HS-27A (cell line): ENCODE measurements at places on chromosomes 7 and 10.
A peak's percentile ranks its signal among the peaks of the same experiment; 100 is the strongest.

- DNase-seq, result no peak
Measured at GRCh38 chr7:22128528-22128920, 182.8 kb upstream of the CDCA7L start.

GRCh38 chr7:130476297-130477150, 15.4 kb upstream of the MEST start:
- DNase-seq, result no peak

- DNase-seq, result no peak
Measured at GRCh38 chr7:47738563-47739166, 156.8 kb upstream of the TNS3 start.

DNA sequence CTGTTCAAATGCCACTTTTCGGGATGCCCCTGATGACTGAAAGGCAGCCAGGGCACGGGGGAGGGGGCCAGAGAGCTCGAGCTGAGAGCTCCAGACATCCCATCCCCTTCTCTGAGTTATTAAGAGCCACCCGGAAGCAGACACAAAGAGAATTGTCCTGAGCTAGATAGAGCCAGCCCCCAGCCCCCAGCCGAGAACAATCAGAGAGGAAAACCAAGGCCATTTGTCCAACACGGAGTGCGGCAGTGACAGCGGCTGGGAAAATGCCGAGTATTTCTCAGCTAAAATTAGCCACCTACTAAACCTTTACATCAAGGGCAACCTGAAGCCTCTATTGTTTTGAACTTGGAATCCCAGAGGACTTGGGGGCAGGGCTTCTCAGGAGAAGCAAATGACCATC, 51.0 kb downstream of the UNC5B start:
- DNase-seq, result no peak

DNA sequence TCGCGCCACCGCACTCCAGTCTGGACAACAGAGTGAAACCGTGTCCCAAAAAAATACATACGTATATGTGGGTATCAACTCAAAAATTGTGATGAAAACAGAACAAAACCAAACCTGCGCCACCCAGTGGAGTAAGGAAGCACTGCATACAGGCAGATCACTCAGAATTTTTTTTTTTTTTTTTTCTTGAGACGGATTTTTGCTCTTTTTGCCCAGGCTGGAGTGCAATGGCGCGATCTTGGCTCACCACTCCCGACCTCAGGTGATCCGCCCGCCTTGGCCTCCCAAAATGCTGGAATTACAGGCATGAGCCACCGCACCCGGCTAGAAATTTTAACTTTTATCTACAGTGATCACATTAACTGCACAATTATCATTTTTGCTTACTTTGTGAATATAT, 9.1 kb upstream of the TMEM236 start:
- peak; percentile 5 for DNase-seq

DNA sequence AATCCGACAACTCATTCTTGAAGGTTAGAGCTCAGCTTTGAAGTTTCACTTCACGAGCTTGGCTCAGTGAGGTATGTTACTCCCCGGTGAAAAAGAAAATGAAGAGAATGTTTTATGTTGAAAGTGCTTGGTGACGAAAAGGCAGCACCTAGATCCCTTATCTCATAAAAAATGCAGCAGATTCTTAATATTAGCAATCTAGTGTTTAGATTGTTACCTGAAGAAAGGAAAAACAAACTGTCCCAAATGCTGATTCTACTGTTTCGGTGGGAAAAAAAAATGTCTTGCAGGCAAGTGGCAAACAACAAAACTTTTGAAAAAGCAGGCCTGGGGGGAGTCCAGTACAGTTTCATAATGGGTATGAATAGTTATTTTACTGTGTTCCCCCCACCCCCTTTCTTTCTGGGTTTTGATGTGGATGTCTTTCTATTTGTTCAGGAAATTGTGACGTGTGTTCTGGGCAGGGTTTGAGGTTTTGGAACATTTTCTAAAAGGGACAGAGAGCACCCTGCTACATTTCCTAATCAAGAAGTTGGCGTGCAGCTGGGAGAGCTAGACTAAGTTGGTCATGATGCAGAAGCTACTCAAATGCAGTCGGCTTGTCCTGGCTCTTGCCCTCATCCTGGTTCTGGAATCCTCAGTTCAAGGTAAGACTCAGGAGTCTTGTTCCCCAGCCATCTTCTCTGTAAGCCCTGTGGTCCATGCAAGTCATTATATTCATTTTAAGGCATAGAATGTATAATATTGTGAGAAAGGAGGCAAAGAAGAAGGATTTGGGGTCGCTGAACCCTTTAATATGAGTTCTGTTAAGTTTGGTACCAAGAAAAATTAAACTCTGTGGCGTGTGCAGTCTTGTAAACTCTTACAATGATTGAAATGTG, at the start of gene SRGN:
Gene SRGN (plus strand): TSS at position 514 of the 881 bp plus-strand sequence. CDS start 55 bp downstream, at position 569.
- DNase-seq, result peak; percentile 60

DNA sequence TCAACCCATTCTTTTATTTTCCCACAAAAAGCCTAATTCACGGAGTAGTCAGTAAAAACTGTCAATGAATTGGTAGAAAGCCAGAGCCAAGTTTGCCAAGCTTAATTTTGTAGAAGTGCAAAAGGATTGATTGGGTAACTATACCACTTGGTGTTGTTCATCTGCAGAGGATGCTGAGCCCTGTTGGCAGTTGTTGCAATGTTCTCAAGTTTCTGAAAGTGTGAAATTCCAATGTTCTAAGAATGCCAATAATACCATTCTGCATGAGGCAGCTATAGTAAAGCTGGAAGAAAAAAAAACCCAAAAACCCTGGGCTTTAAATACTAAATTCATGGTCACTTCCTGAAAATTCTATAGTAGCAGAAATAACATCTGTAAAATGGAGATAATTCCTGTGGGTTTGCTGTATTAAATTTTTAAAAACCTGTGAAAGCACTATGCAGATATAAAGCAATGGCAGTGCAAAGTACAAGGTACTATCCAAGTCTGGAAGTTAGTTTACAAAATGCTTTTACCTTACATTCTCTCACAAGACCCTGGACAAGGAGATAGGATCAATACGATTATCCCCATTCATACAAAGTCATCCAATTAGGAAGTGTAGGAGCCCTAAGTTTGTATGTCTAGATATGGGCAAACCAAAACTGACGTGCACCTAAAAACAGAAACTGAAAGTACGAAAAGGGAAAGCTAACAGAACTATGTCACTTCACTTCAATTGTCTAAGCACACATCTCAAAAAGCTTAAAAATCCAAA, 6.0 kb upstream of the PON1 start:
- no peak for DNase-seq

DNA sequence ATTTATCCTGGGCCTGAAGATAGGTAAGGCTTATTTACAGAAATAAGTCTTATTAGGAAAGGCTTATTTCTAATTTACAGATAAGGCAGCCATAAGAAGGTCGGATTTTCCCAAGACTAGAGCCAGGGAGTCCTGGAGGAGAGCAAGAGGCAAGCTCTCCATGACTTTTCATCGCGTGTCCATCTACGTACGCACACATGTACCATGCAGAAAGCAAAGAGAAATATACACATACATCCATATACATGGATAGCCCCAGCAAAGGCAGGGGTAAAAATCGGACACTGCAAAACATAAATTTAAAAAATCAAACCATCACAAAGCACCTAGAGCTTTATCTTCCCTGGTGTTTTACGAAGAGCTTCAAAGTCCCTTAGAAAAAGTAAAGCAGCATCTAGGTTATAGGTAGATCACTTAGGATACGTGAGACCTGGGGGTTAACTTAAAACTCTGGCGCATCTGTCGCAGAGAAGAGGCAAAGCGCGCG, 25.8 kb upstream of the ZRANB1 start:
- no peak for DNase-seq

GRCh38 chr7:28675429-28675828, 263.1 kb downstream of the CREB5 start:
- no peak for DNase-seq

DNA sequence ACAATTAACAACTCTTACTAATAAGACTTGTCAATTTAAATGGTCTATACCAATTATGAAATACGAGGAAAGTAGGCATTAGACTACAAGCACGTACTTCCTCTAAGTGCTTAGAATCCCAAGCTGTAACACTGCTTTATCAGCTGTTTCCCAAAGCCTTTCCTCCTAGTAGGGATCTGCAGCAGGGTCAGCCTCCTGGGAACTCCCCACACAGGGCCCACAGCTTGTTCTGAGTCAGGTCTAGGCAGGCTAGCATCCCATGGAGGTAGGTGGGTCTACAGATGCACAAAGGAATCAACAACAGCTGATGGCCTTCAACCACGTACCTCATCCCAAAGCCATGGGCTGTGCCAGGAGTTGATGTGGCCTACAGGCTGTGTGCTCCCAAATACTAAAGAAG, 14.7 kb downstream of the MMS19 start:
- DNase-seq, result no peak

GRCh38 chr10:57679916-57680315, 587.8 kb downstream of the IPMK start:
- DNase-seq, result no peak

DNA sequence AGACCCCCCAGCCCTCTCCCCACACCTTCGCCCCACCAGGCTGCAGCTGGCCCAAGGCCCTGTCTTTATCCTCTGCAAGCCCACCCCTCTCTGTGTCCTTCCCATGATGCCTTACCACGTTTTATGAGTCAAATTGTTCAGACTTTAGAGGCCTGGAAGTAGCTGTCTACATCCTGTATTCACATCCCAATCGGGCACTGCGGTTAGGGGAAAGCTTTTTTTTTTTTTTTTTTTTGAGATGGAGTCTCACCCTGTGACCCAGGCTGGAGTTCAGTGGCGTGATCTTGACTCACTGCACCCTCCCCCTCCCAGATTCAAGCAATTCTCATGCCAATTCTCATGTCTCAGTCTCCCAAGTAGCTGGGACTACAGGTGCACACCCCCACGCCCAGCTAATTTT, 121.5 kb upstream of the SH2B2 start:
- no peak for DNase-seq

DNA sequence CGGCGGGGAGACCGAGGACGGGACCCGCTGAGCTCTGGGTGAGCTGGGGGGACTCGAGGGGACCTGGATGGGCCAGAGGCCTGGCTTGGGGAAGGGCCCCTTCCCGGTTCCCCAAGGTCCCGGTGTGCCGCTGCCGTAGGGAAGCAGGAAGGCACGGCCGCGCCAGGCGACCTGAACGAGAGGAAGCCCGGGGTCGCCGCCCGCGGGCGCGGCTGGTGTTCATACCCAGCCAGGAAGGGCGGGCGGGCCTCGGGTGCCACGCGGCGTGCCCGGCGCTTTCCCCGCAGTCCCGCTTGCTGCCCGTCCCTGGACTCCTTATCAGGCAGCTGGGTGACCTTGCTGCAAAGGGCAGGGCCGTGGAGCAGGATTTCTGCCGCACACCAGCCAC, 38.0 kb downstream of the ZNF777 start:
- no peak for DNase-seq

DNA sequence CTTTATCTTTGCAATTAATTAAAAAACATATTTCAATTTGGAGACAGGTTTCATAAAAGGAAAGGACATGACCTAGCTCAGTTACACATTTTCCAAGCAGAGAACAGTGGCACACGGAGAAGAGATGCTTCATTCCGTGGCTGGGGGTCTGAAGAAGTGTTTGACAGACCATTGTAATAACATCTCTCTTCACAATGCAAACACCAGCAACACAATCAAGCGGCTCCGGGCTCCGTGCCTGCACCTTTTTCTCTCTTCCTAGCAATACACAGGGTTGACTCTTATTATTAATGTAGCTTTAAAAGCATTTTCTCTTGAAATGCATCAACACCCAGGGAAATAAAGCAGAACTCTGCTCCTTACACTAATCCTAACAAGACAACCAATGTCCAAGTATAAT, 261.0 kb upstream of the AOAH start:
- no peak for DNase-seq

DNA sequence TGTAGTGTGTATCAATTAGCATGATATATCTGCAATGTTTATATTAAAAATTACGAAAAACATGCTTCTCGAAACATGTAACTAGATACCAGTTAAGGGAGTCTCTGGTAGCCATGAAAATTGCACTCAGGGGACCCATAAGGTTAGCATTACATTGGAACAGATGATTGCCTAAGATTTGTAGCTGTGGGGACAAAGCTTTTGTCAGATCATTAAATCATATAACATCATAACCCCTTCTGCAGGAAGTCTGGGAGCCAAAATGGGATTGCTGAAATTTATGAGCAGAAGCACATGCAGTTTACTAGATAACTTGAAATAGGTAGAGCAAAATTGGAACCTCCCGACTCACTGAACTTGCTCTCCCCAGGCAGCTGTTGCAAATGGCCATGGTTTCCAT, 235.0 kb upstream of the IGFBP3 start:
- no peak for DNase-seq

DNA sequence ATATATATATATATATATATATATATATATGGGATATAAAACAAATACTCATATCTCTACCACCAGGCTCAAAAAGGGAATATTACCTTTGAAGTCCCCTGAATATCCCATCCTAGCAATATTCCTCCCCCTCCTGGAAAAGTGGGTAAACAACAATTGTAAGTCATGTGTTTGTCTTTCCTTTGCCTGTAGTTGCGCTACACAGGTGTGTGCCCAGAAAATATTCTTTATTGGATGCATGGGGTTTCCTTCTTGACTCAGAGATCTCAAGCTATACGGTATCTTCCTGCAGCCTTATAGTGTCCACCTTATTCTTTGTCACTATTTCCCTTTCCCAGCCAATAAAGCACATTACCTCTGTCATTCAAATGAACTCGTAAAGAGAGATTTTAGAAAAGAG, 54.2 kb downstream of the MET start:
- DNase-seq, result no peak

DNA sequence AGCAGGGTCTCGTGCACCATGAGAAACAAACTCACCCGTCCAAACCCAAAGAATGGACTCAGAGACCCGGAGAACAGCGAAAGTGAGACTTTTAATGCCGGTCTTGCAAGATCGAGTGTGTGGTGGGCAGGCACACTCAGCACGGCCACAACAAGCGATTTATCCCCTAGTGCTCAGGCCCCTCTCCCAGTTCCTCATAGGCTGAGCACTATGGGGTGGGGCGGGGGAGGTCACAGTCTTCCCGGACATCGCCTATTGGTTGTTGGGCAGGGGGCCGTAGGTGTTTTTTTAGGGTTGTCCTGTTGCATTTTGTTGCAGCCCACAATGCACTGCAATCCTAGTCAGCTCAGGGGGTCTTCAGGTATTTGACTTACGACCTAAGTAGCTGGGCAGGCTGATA, 608.3 kb upstream of the FOXK1 start:
- no peak for DNase-seq
